ENCODE measurements at places on chromosomes 12 and 14.

DNA sequence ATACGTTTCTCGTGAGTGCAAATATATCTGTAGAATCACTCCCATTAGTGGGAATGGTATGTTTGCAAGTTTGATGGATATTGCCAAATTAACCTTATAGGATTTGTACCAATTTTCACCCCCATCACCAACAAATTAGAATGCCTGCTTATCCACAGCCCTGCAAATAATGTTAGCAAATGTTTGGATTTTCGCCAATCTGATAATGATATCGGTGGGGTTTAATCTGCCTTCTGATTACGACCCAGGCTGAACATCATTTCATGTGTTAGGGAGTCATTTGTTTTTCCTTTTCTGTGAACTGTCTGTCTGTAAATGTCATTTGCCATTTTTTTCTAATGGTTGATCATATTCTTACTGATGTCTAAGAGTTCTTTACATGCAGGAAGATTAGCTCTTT lies 4.1 kb upstream of the DAZAP2 start:
- DNase-seq, result no peak

GRCh38 chr14:91453744-91454143 lies 36.1 kb upstream of the CCDC88C start:
- DNase-seq, result no peak

- no peak for DNase-seq
Observed at GRCh38 chr12:122054842-122055520, 23.6 kb upstream of the MLXIP start.

DNA sequence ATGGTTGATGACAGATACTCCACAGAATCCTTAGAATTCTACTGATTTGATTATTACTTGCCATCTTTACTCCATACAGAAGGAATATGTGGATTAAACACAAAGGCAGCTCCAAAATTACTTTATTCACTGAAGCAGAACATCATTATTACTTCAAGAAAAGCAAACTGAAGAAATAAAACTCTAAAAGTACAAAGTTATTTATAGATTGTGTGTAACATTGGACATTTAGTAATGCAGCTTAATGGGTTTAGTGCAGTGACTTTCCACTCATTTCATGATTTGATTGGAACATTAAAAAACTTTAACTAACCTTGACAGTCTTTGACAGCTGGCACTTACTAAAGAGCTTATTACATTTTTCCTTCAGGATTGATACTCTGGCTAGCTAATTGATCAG lies 59.0 kb upstream of the ATP2A2 start:
- DNase-seq, result no peak

GRCh38 chr12:40032433-40033241 lies 73.2 kb downstream of the SLC2A13 start:
- DNase-seq, result no peak

GRCh38 chr14:75946785-75947184 lies 35.0 kb downstream of the TGFB3 start:
- DNase-seq, result no peak

- DNase-seq, result peak; percentile 60
Observed at GRCh38 chr12:70638639-70639360, 1.6 kb upstream of the PTPRB start.

DNA sequence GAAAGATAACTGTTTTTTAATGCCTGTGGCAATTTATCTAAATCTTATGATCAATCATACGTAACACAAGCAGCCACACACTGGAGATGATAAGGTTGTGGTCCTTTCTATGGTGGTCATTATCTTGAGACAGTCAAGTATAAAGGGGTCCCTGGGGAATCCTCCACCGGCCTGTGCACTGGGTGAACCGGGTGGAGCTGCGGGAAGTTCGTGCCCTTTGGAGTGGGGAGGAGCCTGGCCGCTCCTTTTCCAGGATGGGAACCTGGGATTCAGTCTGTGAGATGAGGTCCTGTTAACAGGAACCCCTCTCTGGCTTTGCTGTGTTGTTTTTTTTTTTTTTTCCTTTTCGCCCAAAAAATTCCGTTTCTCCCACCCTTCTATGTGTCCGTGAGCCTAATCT lies 167.5 kb upstream of the RPL10L start:
- DNase-seq, result no peak

All from PC-3 (cell line).